ENCODE measurements at places on chromosomes 3 and 15. TPM values are rescaled to one million over a fixed set of nuclear protein-coding genes. Genes with fewer than 3 reads are reported as not detected.

The GOLGA8G gene
- not detected for total RNA-seq

The THAP10 gene
- 3.4 TPM for total RNA-seq

The SNX4 gene
- total RNA-seq: 23.1 TPM

DNA sequence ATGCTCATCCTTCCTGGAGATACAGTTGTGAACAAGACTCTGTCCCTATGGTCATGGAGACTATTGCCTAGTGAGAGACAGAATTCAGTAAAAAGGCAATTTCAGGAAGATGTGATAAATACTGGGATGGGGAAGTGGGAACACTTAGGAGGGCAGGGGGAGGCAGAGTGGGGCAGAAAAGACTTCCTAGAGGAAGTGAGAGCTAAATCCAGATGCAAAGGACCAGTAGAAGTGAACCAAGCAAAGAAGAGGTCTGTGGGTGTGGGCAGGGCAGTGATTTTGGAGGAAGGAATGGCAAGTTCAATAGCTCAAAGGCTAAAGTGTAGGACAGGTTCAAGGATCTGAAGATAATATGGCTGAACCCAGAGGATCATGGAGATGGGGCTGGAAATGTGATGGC is 68.9 kb downstream of the CD200R1L start:
- H3K27me3 ChIP-seq: no peaks in the 10 kb centered on the region
- H3K4me1 ChIP-seq: no peaks in the 10 kb centered on the region
- no peak for DNase-seq

GRCh38 chr15:66566963-66567531 is 1.2 kb upstream of the LCTL start:
- H3K27ac ChIP-seq: no peak overlapping the region
- H3K36me3 ChIP-seq: no peaks in the 10 kb centered on the region
- no peaks in the 10 kb centered on the region for H3K27me3 ChIP-seq
- peak; percentile 53 for DNase-seq
- H3K4me3 ChIP-seq: no peak overlapping the region
- peaks cover 14% of the 10 kb centered on the region for H3K4me1 ChIP-seq

GRCh38 chr3:123262868-123263267 is 61.1 kb downstream of the SEC22A start:
- no peaks in the 10 kb centered on the region for H3K27me3 ChIP-seq
- no peak overlapping the region for H3K4me3 ChIP-seq
- H3K4me1 ChIP-seq: no peaks in the 10 kb centered on the region
- no peak overlapping the region for H3K27ac ChIP-seq
- DNase-seq: no peak
- H3K36me3 ChIP-seq: no peaks in the 10 kb centered on the region

GRCh38 chr15:77596821-77597803 is 35.6 kb downstream of the LINGO1 start:
- no peaks in the 10 kb centered on the region for H3K27me3 ChIP-seq
- no peak overlapping the region for H3K4me3 ChIP-seq
- no peak overlapping the region for H3K27ac ChIP-seq
- no peaks in the 10 kb centered on the region for H3K36me3 ChIP-seq
- DNase-seq: no peak

DNA sequence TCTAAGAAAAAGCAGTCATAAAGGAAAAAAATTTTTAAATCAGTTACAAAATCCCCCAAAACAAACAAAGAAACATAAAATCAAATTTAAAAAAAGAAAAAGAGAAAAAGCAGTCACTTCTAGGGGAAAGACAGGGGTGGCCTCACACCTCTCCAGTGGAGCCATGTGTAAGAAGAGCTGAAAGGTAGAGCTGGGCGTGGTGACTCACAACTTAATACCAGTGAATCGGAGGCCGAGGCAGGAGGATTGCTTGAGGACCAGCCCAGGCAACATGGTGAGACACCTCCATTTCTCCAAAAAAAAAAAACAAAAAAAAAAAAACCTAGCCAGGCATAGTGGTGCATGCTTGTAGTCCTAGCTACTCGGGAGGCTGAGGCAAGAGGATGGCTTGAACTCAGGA is 14.7 kb downstream of the MESD start:
- peaks cover 5% of the 10 kb centered on the region for H3K4me1 ChIP-seq
- H3K27me3 ChIP-seq: no peaks in the 10 kb centered on the region
- peaks cover 3% of the 10 kb centered on the region for H3K36me3 ChIP-seq
- H3K27ac ChIP-seq: no peak overlapping the region
- no peak overlapping the region for H3K4me3 ChIP-seq

Measured in H1 (cell line).